ENCODE measurements at places on chromosomes 2 and 18.

DNA sequence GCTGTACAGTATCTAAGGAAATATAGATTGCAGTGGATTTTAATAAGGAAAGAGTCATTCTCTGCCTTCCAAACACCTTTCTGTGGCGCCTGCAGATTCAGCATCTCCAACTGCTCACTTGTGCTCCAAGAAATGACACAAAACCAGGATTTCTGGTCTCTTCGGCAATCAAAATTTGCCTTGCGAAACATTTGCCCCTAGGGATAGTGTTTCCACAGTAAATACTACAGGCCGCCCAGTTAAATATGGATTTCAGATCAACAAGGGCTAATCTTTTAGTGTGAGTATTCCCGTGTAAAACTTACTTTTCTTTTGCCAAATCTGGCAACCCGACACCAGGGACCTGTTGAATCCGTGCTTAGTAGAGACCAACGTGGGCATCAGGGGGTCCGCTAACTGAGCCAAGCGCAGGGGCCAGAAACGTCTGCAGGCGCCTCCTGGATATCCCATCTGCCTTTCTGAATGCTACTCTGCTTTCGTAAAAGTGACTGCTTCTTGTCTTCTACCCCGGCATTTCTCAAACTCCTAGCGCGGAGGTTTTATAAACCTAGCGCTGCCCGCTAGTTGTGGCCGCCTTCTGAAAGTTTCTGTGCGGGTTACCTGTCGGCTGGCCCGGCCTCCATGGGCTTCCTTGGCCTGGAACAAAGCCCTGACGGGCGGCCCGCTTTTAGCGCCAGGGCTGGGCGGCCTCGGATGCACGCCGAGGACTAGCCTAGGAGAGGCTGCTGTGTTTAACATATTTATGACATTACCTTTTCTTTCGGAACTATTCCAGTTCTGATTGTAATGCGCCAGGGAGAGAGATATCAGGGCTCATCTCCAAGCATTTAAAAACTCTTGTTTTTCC, 2.5 kb downstream of the CYP1B1 start:
- no peak for DNase-seq

DNA sequence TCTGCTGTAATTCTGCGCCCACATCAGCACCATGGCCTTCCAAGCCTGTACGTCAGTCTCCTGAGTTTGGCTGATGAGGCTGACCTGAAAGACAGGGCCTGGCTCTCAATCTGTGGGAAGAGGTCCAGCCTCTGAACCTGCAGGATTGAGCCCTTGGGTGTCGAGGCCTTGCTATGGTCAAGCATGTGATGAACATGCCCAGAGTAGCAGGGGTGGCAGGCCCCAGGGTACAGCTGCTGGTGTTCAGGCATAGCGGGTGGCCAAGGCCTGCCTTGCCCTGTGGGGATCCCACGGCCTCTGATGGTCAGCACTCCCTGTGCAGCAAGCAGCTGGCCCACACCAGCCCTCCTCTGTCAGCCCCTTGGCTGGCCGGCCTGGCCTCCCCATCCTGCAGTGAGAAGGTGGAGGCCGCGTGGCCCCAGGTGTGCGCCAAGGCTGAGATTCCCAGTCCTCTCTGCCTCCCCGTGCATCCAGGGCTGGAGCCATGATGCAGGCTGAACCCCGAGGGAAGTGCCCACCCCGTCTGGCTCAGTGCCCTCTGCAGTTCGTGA, 298.4 kb downstream of the NDUFA10 start:
- no peak for DNase-seq

DNA sequence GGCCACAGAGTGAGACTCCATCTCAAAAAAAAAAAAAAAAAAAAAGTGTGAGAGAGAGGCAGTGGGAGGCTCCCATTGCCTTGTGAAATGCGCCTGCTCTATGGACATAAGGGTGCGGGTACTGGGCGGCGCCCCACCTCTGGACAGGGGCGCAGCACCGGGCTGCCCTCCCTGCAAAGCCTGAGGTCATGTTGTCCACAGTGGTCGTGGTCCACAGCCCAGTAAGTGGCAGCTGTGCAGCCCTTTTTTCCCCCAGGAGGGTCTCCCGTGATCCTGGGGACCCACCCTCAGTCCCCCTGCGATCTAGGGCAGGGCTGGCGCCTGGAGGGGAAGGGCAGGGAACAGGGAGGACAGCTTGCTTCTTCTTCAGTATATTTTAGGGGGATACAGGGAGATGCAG, 37.8 kb downstream of the LPIN1 start:
- DNase-seq = no peak

GRCh38 chr2:189150033-189150432, 29.5 kb downstream of the COL5A2 start:
- DNase-seq = no peak

DNA sequence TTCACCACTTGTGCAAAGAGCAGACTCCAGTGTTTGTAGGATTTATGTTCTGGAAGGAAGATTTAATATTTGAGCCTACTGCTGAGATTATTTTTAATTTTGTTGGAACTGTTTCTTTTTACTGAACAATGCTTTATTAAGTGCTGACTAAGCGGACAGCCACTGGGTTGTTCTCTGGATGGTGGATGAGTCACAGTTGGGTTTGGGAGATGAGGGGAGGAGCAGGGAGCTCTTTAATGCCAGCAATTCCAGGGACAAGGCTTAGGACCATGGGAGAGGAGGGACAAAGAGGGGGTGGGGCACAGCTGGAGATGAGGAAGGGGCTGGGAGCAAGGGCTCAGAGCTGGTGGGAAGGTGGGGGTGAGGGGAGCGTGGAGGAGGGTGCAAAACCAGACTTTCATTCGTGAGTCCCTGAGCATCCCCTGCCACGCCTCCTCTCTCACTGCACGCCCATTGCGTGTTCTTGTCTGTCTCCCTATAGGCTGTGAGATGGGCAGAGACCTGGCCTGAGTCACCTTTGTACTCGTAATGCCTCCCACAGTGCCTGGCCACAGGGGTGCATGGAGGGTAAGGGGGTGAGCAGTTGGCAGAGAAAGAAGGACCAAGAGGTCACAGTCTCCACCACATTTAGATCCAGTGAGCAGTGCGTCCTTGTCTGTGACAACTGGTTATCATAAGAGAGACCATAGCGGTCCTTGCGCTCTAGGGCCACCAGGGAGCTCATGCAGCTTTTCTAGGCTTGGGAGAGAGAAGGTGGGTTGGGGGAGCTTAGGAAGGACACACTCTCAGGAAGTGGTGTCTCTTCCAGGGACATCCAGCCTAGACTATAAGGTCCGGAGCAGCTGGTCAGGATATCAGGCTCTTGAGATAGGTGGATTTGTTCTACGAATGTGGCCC, 18.4 kb downstream of the SLC4A3 start:
- no peak for DNase-seq

GRCh38 chr2:239557516-239557915, 156.7 kb upstream of the HDAC4 start:
- DNase-seq = no peak

DNA sequence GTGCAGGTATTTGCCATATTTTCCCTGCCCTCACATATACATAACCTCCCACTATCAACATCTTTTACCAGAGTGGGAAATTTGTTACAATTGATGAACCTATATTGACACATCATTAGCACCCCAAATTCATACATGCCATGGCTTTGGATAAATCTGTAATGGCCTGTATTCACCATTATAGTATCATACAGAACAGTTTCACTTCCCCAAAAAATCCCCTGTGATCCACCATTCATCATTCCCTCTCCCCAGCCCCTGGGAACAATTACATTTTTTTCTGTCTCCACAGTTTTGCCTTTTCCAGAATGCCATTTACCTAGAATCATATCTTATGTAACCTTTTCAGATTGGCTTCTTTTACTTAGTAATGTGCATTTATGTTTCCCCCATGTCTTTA, 494.5 kb downstream of the RNF144A start:
- DNase-seq = no peak

DNA sequence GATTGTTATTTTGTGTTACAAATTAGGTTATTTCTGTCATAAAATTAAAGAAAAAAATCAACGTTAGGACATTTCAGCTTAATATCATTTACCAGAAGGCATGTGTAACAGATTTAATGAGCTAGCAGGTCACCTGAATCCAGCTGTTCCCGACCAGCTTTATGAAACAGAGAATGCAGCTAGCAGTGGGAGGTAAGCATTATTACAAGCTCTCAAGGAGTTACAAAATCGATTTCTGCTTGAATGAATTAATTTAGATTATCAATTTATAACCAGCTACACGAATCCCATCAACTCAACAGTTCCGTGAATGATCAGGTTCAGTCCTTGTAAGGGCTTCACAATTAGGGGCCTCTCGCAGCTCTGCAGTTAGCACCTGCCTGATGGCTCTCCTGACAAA, 211.9 kb downstream of the PTGR3 start:
- DNase-seq = no peak

- DNase-seq = no peak
Observed at GRCh38 chr2:209771474-209772289, at the start of gene UNC80. Gene UNC80, plus strand, starts transcription at chr2:209771832. Its CDS starts 241 bp downstream, at chr2:209772073.

GRCh38 chr18:39435209-39435608, 1869.6 kb upstream of the CELF4 start:
- DNase-seq = no peak

- no peak for DNase-seq
Observed at GRCh38 chr18:63480476-63480875, 3.7 kb downstream of the SERPINB5 start.

DNA sequence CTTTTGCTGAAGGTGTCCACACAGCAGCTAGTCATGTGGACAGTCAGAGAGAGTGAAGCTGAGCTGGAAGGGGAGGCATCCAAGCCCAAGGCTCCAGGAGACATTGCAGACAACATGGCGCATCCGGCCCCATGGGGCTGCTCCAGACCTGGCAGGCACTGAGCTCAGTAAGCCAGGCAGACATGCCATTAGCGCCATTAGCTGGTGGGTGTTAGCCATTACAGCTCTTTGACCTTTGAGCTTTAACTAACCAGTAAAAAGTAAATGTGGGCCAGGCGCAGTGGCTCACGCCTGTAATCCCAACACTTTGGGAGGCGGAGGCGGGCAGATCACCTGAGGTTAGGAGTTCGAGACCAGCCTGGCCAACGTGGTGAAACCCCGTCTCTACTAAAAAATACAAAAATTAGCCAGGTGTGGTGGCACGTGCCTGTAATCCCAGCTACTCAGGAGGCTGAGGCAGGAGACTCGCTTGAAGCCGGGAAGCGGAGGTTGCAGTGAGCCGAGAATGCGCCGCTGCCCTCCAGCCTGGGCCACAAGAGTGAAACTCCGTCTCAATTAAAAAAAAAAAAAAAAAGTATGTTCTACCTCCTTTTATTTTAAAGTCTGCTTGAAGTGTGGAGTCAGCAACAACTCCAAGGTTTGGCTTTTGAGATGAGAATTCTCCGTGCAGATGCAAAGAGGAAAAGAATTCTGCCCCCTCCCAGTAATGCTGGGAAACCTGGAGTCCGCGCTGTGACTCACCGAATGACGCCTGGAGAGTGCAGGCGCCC, 69.4 kb downstream of the TWSG1 start:
- DNase-seq = no peak

DNA sequence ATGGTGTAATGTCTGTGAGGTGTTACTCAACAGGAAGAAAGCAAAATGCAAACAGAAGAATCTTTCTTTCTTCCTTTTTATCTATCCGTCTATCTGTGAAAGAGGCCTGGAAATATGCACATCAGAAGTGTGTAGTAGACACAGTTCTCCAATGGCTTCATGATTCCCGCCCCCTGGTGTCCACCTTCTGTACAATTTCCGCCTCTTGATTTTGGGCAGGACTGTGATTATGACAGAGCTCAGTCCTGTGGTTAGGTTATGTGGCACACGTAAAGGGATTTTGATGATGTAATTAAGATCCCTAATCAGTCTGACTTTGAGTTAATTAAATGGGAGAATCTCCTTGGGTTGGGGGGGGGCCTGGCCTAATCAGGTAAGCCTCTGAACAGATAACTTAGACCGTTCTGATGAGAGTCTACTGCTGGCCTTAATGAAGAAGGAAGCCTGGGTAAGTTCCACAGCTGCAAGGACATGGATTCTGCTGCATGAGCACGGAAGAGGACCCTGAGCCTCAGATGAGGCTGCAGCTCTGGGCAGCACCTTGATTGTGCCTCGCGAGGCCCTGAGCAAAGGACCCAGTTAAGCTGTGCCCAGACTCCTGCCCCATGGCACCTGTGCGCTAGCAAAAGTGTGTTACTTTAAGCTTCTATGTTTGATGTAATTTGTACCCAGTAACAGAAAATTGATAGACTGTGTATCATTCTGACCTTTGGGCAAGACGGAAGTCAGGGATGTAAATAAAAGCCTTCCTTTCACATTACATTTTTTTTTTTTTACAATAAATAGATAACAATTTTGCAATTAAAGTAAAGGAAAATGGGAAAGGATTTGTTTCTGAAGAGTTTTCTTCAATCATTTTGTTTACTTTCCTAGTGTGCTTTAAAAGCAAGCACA, 11.3 kb upstream of the KCNF1 start:
- DNase-seq = no peak

All from stimulated activated CD8-positive, alpha-beta memory T cell treated with anti-CD3 and anti-CD28 coated beads, Interleukin-4, amount 100 ng/mL, for 1 hour (primary cell).